ENCODE measurements at places on chromosomes 11 and 22.

DNA sequence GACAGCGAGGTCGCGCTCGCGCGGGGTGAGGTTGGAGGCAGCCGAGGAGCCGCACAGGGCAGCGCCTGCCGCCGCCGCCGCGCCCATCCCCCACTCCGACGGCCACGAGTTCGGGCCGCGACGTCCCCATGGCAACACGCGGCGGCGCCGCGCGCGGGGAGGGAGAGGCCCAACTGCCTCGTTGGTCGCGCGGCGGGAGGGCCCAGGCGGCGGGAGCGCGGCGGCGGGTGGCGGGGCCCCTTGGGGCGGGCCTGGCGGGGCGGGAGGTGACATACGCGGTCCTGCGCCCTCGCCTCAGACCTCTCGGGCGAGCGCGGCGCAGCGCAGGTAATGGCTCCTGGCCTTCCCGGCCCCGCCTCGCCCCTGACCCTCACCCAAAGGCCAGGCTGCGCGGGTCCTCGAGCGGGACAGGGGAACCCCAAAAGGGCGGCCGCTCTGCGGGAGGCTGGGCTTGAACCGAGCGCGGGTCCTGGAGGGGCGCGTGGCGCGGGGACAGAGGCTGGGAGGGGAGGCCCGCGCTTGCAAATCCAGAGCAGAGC lies at the start of gene DEUP1:
DEUP1 (plus strand) TSS at position 297 of the 539 bp plus-strand sequence. CDS start 1,518 bp downstream, outside the sequence.
- no peaks in the 10 kb centered on the region for H3K36me3 ChIP-seq
- peak; percentile 76 for DNase-seq
- peaks cover 32% of the 10 kb centered on the region for H3K27me3 ChIP-seq
- H3K4me1 ChIP-seq, result peaks cover 5% of the 10 kb centered on the region
- H3K4me3 ChIP-seq, result peak within 1 kb of the TSS; percentile 90

DNA sequence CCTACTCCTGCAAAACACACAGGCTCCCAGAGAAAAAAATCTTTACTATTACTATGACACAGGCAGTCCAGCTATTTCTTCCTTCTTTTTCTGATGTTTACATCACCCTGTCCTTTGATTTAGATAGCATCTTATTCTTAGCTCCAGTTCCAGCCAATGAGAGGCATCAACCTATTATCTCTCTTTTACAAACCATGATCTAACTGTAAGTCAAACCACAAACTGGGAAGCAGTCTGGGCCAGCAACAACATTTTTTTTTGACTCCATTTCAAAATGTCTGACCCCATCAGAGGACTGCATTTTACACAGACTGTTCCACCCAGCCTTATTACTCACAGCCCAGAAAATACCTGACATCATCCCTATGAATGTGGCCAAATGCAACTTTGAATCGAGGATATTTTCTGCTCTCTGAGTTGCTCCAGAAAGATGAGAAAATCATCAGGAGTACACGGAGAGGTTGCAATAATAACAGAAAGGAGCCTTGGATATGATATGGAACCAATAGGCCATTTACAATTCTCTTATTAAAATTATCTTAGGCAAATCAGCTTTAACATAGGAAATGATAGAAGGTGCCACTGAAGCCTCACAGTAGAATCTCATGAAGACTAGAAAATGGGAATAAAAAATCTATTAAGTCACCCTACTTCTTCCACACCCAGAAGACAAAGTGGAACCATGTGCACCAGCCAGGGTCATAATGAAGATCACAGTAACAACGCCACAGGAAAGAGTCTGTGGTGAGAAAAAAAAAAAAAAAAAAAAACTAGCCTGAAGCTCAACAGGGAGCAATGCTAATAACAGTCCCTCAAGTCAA lies 21.2 kb downstream of the TBRG1 start:
- no peaks in the 10 kb centered on the region for H3K27me3 ChIP-seq
- H3K27ac ChIP-seq, result no peak overlapping the region
- H3K4me3 ChIP-seq, result no peak overlapping the region
- no peak for DNase-seq

- peak overlapping the region; percentile 28 for H3K4me3 ChIP-seq
- no peak overlapping the region for H3K27ac ChIP-seq
- H3K36me3 ChIP-seq, result no peaks in the 10 kb centered on the region
Observed at GRCh38 chr11:93545566-93545965, 2.4 kb upstream of the SMCO4 start.

- H3K4me1 ChIP-seq, result peaks cover 13% of the 10 kb centered on the region
- peaks cover 43% of the 10 kb centered on the region for H3K36me3 ChIP-seq
- H3K27ac ChIP-seq, result no peak overlapping the region
- no peak for DNase-seq
- H3K4me3 ChIP-seq, result no peak overlapping the region
Observed at GRCh38 chr11:12901272-12901671, 107.8 kb upstream of the RASSF10 start.

GRCh38 chr11:108122166-108122628 lies 830 bp downstream of the ACAT1 start:
- DNase-seq, result no peak
- peak overlapping the region; percentile 98 for H3K4me3 ChIP-seq
- H3K27me3 ChIP-seq, result no peaks in the 10 kb centered on the region
- H3K36me3 ChIP-seq, result peaks cover 17% of the 10 kb centered on the region
- H3K4me1 ChIP-seq, result peaks cover 21% of the 10 kb centered on the region
- peak overlapping the region; percentile 93 for H3K27ac ChIP-seq

DNA sequence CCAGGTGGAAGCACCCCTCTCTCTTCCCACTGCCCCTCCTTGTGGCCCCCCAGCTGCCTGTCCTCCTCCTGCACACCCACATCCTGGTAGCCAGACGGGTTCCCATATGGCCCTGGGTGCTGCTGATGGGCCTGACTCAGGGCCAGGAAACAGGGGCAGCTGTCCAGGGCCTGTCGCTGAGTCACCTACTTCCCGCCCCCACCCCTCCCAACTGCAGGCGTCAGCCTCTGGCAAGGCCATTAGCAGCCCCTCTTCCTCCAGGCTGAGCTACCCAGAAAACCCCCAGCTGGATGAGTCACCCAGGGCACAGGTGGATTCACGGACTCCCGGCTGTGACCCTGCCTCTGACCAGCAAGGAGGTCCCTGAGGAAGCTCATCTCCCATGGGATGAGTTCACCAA lies 6.9 kb upstream of the GAL start:
- peaks cover 18% of the 10 kb centered on the region for H3K27me3 ChIP-seq
- H3K27ac ChIP-seq, result no peak overlapping the region
- H3K4me3 ChIP-seq, result no peak overlapping the region
- no peak for DNase-seq

DNA sequence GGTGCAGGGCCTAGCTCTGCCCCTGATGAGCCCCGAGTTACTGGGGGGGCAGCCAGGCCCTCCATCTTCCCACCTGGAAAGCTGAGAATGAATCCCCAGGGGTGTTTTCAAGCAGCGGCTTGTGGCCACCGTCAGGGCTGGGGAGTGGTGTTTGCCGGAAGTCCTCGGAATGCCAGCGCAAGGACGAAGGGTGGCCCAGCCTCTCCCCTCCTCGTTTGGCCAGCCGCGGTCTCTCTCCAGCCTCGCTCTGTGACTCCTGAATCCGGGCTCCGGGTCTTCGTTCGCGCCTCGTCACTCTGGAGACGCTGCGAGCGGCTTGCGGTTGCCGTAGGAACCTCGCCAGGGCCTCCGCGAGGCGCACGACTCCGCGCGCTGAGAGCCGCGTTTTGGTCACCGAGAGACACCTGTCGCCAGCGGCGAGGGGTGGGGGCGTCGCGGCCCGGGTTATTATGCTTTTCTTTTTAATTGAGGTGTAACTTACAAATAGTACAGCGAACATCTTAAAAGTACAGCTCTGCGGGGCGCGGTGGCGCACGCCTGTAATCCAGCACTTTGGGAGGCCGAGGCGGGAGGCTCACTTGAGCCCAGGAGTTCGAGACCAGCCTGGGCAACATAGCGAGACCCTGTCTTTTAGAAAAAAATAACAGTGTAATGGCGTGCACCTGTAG lies 6.3 kb upstream of the KDELR3 start:
- peaks cover 50% of the 10 kb centered on the region for H3K27me3 ChIP-seq
- peaks cover 31% of the 10 kb centered on the region for H3K4me1 ChIP-seq
- peak; percentile 88 for DNase-seq
- H3K4me3 ChIP-seq, result peak overlapping the region; percentile 67

DNA sequence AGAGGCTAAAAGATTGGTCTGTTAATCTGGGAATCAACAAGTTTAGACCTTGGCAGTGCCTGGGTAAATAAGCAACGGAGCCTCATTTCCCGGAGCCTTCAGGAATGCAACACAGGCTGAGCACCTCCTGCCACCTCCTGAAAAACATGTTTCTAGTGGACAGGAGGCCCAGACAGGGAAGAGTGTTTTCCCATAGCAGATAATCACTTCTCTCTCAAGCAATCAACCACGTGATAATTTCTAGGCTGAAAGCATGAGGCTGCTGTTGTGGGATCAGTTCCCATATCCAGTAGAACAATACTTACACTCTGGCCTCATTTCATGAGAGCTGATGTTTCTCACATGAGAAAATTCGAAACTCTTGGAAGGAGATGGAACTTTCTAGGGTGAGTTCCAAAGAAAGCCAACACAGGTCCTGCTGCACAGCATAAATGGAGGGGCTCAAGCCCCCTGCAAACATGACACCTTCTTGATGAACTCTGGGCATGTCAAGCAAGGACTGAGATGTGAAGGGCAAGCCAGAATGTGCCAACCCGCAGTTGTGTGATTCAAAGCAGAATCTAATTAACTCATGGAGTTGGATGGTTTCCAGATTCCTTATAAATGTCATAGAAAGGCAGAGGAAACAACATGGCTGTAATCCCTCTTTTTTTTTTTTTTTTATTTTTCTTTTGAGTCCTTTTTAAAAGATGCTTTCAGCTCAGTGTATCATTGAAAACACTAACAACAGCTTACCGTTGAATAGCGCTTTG lies 228.5 kb upstream of the SESN3 start:
- H3K27ac ChIP-seq, result no peak overlapping the region
- no peak overlapping the region for H3K4me3 ChIP-seq
- no peak for DNase-seq
- H3K27me3 ChIP-seq, result peaks cover 7% of the 10 kb centered on the region
- peaks cover 8% of the 10 kb centered on the region for H3K4me1 ChIP-seq
- H3K36me3 ChIP-seq, result peaks cover 4% of the 10 kb centered on the region

- H3K4me3 ChIP-seq, result no peak overlapping the region
- H3K27ac ChIP-seq, result no peak overlapping the region
- H3K27me3 ChIP-seq, result peaks cover 36% of the 10 kb centered on the region
- peaks cover 8% of the 10 kb centered on the region for H3K36me3 ChIP-seq
Observed at GRCh38 chr22:43747877-43748276, 64.2 kb downstream of the EFCAB6 start.

GRCh38 chr11:60305906-60306619 lies 21.0 kb upstream of the MS4A6E start:
- H3K36me3 ChIP-seq, result no peaks in the 10 kb centered on the region
- no peaks in the 10 kb centered on the region for H3K27me3 ChIP-seq
- H3K27ac ChIP-seq, result no peak overlapping the region
- no peak for DNase-seq
- H3K4me3 ChIP-seq, result no peak overlapping the region
- H3K4me1 ChIP-seq, result no peaks in the 10 kb centered on the region

- H3K27ac ChIP-seq, result peak within 1 kb of the TSS; percentile 100
- no peaks in the 10 kb centered on the region for H3K27me3 ChIP-seq
- DNase-seq, result peak; percentile 81
- peaks cover 25% of the 10 kb centered on the region for H3K4me1 ChIP-seq
Observed at GRCh38 chr11:5684646-5685362, at the start of gene TRIM5. Gene TRIM5 (minus strand): TSS chr11:5685074. CDS start chr11:5680177, 4,897 bp downstream.

GRCh38 chr11:128226106-128226716 lies 361.1 kb downstream of the ETS1 start:
- DNase-seq, result no peak
- H3K4me1 ChIP-seq, result peaks cover 3% of the 10 kb centered on the region
- H3K27me3 ChIP-seq, result no peaks in the 10 kb centered on the region
- H3K36me3 ChIP-seq, result no peaks in the 10 kb centered on the region

GRCh38 chr22:27580311-27580897 lies 221.2 kb downstream of the MN1 start:
- no peaks in the 10 kb centered on the region for H3K36me3 ChIP-seq
- no peak for DNase-seq
- no peak overlapping the region for H3K27ac ChIP-seq
- H3K27me3 ChIP-seq, result peaks cover 20% of the 10 kb centered on the region
- peaks cover 18% of the 10 kb centered on the region for H3K4me1 ChIP-seq
- H3K4me3 ChIP-seq, result no peak overlapping the region

DNA sequence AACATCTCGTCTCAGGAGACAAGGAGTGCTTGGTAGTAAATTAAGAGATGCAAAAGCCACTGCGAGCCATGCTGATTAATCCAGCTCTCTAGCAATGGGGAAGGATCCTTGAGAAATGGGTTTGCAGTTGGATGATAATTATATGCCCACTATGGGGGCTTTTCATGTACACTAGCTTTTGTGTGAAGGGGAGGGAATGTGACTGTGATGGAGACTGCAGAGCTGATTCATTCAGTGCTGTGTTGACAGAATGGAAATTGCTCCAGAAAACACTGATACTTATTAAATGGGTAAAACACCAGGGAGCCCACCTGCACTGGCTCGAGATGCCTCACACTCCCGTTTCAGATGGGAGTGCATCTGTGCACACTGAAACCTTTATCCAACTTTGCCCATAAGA lies 37.0 kb upstream of the KIRREL3 start:
- no peaks in the 10 kb centered on the region for H3K36me3 ChIP-seq
- DNase-seq, result no peak
- H3K27me3 ChIP-seq, result peaks cover 10% of the 10 kb centered on the region
- H3K27ac ChIP-seq, result no peak overlapping the region

DNA sequence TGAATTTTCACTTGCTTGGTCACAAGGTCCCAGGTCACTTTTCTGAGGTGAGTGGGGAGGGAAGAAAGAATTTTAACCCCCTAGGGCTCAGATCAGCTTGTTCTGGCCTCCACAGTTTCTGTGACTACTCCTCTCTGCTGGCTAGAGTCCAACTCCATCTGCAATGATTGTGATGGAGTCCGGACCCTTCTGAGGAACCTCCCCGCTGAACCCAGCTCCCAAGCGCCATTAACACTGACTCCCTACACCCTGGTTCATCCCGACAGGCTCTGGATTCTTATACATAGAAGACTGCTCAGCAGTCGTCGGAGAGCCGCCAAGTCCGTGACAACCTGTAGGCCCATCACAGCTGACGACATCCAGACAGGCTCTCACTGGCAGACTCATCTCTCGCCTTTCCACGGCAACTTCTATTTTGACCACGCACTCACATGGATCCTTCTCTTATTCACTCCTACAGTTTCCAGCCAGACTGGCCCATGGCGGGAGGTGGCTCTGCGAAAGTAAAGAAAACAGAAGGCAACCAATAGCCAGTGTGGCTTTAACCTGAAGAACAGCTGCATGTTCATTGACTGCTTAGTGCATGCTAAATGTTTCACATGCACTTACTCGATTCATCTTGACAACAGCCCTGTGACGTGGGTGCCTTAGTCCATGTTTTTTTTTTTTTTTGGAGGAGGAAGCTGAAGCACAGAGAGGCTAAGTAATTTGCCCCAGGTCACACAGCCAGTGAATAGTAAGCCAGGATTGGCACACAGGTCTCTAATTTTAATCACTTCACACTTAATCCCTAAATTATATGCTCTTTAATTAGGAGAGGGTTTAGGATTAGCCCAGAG lies 68.0 kb upstream of the PRDM11 start:
- DNase-seq, result no peak
- no peak overlapping the region for H3K4me3 ChIP-seq
- H3K27me3 ChIP-seq, result peaks cover 22% of the 10 kb centered on the region
- peaks cover 16% of the 10 kb centered on the region for H3K4me1 ChIP-seq
- H3K27ac ChIP-seq, result peak overlapping the region; percentile 35

- no peak for DNase-seq
- H3K27me3 ChIP-seq, result peaks cover 30% of the 10 kb centered on the region
- H3K27ac ChIP-seq, result no peak overlapping the region
- no peaks in the 10 kb centered on the region for H3K36me3 ChIP-seq
Observed at GRCh38 chr11:82724026-82724425, 9.6 kb downstream of the FAM181B start.

- no peak for DNase-seq
- H3K27ac ChIP-seq, result peak overlapping the region; percentile 76
- no peaks in the 10 kb centered on the region for H3K36me3 ChIP-seq
- H3K27me3 ChIP-seq, result peaks cover 5% of the 10 kb centered on the region
- peak overlapping the region; percentile 58 for H3K4me3 ChIP-seq
Observed at GRCh38 chr11:117931971-117932370, 2.8 kb upstream of the TMPRSS13 start.
